ENCODE measurements at places on chromosomes 2 and 18.

GRCh38 chr2:224561234-224562005, 23.7 kb downstream of the CUL3 start:
- no peak for DNase-seq

GRCh38 chr2:189506514-189506976, 65.3 kb downstream of the WDR75 start:
- DNase-seq, result no peak

DNA sequence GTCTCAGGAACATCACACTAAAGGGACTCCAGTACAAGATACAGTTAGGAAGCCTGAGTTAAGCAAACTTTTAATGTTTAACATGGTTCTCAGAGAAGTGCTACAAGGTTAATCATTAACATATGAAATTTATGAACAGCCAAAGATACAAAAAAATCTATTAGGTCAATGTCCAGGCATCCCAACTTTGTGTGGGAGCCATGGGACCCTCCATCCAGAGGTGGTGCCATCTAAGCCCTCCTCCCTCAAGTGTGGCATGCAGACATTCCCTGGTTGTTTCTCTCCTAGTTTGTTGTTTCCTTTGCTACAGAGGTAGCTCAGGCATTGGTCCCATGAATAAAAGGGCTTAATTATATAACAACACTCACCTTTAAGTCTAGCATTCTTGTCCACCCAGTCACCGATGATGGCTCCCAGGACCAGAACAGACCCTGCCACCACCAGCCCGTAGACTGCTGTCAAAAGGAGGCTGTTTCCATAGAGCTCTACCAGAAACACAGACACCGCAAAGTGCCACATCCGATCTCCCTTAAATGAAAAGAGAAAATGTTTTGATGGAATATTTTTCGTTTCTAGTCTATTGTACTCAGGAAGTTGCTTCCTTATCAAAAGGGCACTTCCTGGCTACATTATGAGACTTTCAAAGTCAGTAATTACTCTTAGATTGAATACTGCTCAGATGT, 5.7 kb downstream of the SLC40A1 start:
- no peak for DNase-seq

GRCh38 chr2:239138610-239139009, 262.2 kb downstream of the HDAC4 start:
- DNase-seq, result no peak

- DNase-seq, result no peak
Measured at GRCh38 chr2:174342686-174343342, 8.1 kb downstream of the SP9 start.

- no peak for DNase-seq
Measured at GRCh38 chr2:226715347-226715990, 84.2 kb downstream of the IRS1 start.

DNA sequence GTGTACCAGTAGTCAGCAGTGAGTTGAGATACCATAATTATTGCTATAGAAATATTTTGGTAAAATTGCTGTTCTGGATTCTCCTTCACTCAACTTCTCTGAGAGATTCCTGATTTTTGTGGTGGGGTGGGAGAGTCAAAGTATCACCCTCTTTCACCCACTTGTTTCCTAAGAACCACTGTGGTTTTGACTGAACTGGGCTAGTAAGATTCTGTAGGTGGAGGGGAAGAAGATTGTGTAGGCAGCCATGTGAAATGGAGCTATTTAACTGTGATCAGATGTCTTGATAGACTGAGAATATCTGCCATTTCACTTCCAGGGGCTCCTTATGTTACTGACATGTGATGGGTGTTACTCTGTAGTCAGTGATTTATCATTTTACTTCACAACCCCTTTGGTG, 45.3 kb downstream of the BIRC6 start:
- DNase-seq, result no peak

DNA sequence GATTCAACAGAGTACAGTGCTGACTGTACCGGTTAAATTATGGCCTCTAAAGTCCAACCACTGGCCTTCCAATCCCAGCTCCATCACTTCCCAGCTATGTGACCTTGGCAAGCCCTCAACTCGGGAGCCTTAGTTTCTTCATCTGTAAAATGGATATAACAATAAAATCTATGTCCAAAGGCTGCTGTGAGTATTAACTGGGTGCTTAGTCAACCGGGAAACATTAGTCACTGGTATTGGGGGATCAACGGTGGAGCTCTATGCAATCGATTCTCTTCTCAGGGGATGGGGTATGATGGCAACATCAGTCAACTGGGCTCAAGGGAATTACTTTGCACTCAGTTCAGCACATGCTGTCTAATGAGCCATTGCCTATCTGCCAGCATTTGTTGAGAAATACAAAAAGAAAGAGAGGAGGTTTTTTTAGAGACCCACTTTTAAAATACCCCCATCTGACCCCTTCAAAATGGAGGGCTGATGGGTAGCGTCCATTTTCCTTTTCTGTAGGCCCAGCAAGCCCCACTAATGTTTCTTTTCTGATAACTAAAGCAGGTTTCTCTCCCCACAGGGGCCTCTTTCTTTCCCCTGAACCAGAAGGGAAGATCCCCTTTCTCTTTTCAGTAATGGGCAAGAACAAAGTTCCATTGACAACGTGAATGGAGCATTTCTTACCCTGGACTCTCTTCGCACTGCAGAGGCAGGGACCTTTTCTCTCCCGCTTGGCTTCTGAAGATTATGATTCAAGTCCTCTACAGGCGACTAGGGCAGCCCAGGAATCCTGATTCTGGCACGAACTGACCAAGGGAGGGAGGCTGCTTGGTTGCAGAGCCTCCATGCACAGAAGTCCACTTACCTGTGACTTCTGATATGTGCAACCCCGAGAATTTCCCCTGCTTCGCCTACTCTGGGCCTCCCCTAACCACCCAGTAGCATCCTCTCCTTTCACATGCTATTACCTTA, 8.7 kb upstream of the AGFG1 start:
- no peak for DNase-seq

- DNase-seq, result no peak
Measured at GRCh38 chr2:160279813-160280465, 79.9 kb upstream of the ITGB6 start.

GRCh38 chr2:37590119-37590571, 81.3 kb downstream of the CDC42EP3 start:
- DNase-seq, result no peak

GRCh38 chr2:221492636-221493035, 79.5 kb downstream of the EPHA4 start:
- DNase-seq, result no peak

DNA sequence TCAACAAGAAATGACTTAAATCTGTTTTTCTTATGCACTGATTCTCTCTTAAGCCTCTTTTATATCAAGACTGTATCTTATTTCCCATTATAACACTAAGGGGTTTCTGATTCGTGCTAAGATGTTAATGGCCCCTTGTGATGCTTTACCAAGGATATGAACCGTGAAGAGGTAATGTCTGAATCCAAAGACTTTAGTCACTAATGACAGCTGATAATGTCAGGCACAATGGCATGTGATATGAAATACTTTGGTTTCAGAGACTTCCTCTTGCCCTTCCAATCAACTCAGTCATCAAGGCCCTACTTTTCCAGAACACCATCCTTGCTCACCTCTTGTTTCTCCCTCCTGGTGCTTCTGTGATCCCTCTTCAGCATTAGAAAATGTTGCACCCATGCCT, 262.8 kb downstream of the KCNE4 start:
- no peak for DNase-seq

DNA sequence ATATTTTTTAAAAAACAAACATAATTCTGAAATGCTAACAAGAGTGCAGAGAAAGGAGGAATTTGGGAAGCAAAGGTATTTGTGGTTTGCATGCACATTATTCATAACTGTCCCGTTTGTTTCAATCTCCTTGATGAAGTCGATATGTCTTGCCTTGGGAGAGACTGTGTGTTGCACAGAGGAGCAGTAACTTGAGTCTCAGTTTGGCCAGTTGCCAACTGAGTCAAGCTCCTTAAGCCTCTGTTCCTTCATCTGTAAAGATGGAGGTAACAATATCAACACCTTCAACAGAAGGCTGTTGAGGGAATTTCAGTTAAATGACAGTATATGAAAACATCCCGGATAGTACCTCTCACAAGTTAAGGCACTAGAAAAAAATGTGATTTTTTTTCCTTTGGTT, 226.2 kb downstream of the ASXL3 start:
- peak; percentile 18 for DNase-seq

GRCh38 chr2:177641331-177641730, 248.8 kb downstream of the AGPS start:
- DNase-seq, result peak; percentile 51

- no peak for DNase-seq
Measured at GRCh38 chr18:5997361-5997760, 102.0 kb upstream of the TMEM200C start.

- DNase-seq, result no peak
Measured at GRCh38 chr2:169694894-169695260, 608 bp downstream of the PHOSPHO2 start.

GRCh38 chr2:132282911-132283310, 121.2 kb upstream of the ANKRD30BL start:
- no peak for DNase-seq

- no peak for DNase-seq
Measured at GRCh38 chr18:59050661-59051057, 89.0 kb upstream of the SEC11C start.

DNA sequence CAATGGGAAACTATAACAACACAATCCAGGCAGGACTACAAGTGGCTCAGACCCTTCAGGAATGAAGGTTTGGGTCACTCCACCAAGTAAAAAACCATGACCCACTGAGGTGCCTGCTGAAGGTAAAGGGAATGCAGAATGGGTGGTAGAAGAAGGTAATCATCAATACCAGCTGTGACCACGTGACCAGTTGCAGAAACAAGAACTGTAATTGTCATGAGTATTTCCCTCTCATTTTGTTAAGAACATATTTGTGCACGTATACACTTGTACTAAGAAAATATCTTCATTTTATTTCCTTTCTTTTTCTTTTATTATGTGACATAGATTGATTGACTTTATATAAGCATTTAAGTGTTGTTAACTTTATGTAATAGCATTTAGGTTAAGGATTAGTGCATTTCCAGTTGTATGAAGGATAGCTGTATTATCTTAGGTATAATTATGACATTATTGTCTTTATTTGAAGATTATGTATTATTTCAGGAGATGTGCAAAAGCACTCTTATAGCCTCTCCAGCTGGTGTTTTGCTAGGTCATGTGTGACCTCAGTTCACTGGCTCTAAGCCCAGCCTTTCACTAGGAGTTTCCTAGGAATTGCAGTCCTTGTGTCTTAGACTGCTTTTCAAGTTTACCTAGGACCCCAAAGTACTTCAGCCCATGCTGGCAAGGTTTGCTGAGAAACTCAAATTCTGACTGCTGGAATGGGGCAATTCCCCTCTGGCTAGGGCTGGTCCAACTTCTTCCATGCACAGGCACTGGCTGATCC, 125.7 kb upstream of the DPP10 start:
- no peak for DNase-seq

- no peak for DNase-seq
Measured at GRCh38 chr2:131044757-131045150, 48.5 kb downstream of the FAM168B start.

DNA sequence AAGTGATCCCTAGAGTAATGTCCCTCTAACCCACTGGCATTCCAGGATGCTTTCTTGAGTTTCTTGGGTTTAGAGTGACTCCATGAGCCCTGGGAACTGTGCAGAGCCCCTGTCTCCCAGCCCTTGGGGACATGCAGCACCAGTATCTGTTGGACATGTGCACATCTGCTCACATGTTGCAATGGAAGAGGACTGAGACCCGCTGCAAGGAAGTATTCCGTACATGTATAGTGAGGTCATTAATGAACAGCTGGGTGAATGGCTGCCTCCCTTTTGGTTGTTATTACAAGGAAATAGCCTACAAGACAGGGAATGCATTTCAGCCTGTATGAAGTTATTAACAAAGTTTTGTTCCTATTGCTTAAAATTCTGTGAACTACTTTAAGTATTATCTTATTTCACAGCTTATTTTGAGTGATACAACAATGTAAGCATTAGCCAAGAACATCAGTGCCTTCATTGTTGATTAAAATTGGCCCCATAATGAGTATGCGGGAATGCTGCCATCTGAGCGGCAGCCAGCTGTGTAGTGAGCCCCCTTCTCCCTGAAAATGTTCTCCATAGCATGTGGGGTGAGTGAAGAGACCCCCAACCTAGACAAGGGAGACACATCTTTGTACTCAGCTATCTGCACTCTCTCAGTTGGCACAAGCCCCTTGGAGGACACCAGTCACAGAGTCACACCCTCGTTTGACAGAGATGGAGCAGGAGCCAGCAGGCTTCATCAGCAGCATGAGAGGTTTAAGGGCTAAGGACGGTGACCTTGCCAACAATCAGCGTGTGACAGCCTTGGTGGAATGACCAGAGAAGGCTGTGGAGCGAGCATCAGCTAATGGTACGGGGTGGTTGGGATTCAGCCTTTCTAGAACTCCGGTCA, 87.4 kb downstream of the FAM210A start:
- DNase-seq, result no peak

- no peak for DNase-seq
Measured at GRCh38 chr2:156465573-156465972, 29.4 kb downstream of the GPD2 start.

DNA sequence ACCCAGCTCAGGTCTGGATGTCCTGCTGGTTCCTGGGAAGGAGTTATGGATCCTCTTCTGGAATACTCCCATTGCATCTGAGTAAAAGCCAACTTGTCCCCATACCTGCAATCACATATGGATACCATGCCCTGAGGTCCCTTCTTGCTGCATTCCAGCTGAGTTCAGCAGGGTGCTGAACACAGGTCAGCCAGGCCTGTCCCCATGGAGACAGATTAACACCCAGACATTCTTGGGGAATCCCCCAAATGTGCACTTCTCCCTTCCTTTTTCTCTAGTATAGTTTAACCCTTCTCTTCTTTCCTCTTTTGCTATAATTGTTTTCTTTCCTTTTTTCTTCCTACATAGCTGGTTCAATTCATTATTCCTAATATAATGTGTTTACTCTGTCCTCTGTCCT, 799.6 kb upstream of the HS6ST1 start:
- DNase-seq, result no peak

- no peak for DNase-seq
Measured at GRCh38 chr2:102062802-102063201, 71.0 kb downstream of the IL1R2 start.

- no peak for DNase-seq
Measured at GRCh38 chr2:225013425-225014365, 28.6 kb downstream of the DOCK10 start.

- DNase-seq, result no peak
Measured at GRCh38 chr2:196125596-196125995, 45.8 kb downstream of the STK17B start.

DNA sequence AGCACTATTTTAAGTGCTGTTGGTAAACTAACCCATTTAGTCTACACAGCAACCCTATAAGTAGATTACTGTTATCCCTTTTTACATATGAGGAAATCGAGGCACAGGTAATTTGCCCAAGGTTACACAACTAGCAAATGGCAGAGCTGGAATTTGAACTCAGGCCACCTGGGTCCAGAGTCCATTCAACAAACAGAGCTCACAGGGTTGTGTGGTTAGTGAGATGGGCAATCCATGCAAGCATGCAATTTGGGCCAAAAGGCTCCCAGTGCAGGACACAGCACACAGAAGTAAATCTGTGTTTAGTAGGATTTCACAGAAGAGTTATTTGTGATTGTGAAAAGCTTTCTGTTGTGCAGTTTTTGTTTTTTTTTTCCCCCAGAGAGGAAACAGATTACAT, 187.8 kb upstream of the MSH6 start:
- no peak for DNase-seq

Measured in NCI-H524 treated with DMSO at 0.1 percent for 48 hours (cell line).